ENCODE measurements at places on chromosomes 3 and 15. TPM values are rescaled to one million over a fixed set of nuclear protein-coding genes. Genes with fewer than 3 reads are reported as not detected.

- no peak for DNase-seq
- H3K4me3 ChIP-seq = no peak overlapping the region
- H3K4me1 ChIP-seq = peaks cover 33% of the 10 kb centered on the region
- H3K36me3 ChIP-seq = peaks cover 8% of the 10 kb centered on the region
Measured at GRCh38 chr3:45568848-45569762, 25.4 kb upstream of the LIMD1 start.

Gene STXBP5L
- total RNA-seq = not detected

DNA sequence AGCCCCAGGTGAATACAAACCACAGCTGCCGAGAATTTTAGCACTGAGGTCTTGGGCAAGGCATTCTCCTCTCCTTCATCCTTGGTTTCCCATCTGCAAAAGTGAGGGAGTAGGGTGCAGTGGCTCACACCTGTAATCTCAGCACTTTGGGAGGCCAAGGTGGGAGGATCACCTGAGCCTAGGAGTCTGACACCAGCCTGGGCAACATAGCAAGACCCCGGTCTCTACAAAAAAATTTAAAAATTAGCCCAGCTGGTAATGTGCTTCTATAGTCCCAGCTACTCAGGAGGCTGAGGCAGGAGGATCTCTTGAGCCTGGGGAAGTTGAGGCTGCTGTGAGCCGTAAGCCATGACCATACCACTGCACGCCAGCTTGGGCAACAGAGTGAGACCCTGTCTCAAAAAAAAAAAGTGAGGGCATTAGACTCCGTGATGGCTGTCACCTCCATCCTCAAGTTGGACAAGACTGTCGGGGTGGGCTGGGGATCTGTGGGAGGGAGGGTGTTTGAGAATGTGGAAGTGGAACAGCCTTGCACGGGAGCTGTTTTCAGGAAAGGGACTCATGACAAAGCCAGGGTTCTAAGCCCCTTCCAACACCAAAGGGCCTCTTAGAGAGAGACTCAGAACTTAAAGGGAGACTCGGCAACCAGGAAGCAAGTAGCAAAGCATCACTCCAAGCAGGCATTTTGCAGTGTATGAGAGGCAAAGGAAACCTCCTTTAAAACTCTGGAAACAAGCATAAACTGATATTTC, 46.0 kb upstream of the FURIN start:
- no peaks in the 10 kb centered on the region for H3K36me3 ChIP-seq
- H3K27ac ChIP-seq = peak overlapping the region; percentile 68
- DNase-seq = no peak
- H3K4me1 ChIP-seq = peaks cover 26% of the 10 kb centered on the region

DNA sequence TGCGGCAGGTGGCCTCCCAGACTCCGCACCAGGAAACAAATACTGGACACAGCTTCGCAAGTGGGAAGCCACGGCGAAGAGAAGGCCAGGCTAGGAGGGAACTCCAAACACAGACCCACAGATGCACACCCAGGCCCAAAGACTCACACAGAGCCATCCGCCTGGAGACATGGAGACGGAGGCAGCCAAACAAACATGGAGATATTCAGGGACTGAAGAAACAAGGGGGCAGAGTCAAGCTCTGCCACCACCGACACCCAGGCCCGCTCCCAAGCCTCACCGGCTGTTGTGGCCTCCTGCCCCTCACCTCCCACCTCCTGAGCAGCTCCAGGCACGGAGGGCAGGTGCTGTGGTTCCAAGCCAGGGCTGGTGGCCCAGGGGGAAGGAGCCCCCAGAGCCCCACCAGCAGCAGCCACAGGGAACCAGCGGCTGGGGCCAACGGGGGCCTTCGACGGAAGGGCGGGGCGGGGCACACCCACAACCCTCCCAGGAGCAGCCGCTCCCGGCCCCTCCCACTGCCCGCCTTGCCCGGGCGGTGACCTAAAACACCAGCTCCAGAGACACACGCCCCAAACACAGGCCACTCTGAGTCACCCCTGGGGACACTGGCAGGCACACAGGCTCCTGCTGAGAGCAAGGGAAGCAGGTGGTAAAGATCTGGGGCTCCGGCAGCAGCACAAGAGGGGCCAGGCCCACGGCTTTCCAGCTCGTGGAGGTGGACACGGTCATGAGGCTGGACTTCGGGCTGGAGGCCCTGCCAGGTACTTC, 31.9 kb downstream of the TNK2 start:
- DNase-seq = no peak
- no peak overlapping the region for H3K4me3 ChIP-seq
- no peak overlapping the region for H3K27ac ChIP-seq
- no peaks in the 10 kb centered on the region for H3K4me1 ChIP-seq

- peaks cover 5% of the 10 kb centered on the region for H3K27me3 ChIP-seq
- H3K4me3 ChIP-seq = no peak overlapping the region
- H3K27ac ChIP-seq = no peak overlapping the region
Measured at GRCh38 chr3:127679534-127680145, 6.9 kb downstream of the ABTB1 start.

- H3K4me1 ChIP-seq = peaks cover 3% of the 10 kb centered on the region
- H3K27ac ChIP-seq = no peak overlapping the region
- no peak overlapping the region for H3K4me3 ChIP-seq
- H3K36me3 ChIP-seq = peaks cover 5% of the 10 kb centered on the region
- no peak for DNase-seq
- H3K27me3 ChIP-seq = no peaks in the 10 kb centered on the region
Measured at GRCh38 chr3:171354049-171354705, 106.0 kb downstream of the TNIK start.

DNA sequence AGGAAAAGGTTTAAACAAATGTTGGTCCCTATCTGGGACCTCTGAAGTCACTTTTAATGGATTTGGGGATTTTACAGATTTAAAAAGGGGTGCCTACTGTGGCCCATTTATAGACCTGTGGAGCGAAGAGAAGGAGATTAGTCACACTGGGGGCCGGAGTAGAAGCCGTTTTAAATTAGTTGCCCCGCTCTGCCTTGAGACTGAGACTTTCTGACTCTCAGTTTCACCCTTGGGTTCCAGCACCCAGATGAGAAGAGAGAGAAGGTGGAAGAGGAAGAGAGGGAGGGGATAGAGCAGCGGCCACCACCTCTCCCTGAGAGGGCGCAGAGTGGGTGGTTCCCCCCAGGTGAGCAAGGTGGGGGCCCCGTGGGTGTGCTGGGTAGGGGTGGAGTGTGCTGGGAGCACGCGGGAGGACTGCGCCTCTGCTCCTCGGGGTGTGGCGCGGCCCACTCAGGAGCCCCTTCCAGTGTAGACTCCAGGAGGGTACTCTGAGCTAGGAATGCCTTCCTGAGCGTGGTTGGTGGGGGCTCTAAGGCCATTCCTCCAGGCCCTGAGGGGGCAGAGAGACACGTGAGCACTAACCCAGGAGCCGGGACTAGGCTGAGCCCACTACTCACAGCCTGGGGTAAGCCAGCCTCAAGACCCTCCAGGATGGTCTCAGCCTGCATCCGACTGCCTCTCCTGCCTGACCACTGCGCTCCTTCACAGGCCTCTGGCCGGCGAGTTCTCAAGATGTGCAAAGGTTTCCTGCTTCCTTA, 32.6 kb upstream of the RAB6B start:
- H3K36me3 ChIP-seq = no peaks in the 10 kb centered on the region
- H3K4me1 ChIP-seq = peaks cover 5% of the 10 kb centered on the region
- no peak overlapping the region for H3K27ac ChIP-seq
- H3K4me3 ChIP-seq = peak overlapping the region; percentile 63

Gene PAK6
- 1.3 TPM for total RNA-seq

GRCh38 chr3:56970461-56970879, 90.0 kb upstream of the SPATA12 start:
- H3K4me1 ChIP-seq = no peaks in the 10 kb centered on the region
- H3K36me3 ChIP-seq = peaks cover 2% of the 10 kb centered on the region
- peaks cover 2% of the 10 kb centered on the region for H3K27me3 ChIP-seq
- H3K4me3 ChIP-seq = no peak overlapping the region

DNA sequence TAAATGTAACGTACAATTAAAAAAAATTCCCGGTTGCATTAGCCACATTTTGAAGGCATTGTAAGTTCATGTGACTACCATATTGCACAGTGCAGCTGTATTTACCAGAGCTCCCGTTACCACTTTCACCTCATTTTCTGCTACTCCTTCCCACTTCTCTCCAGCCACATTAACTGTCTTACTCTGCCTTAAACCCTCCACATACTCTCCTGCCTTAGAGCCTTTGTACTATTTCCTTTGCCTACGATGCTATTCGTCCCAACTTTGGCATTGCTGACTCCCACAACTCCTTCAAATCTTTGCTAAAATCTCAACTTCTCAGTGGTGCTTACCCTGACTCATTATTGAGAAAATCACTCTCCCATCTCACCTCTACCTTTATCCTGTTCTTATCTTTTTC, 115.2 kb downstream of the CADM2 start:
- no peak overlapping the region for H3K27ac ChIP-seq
- no peak overlapping the region for H3K4me3 ChIP-seq
- DNase-seq = no peak
- H3K36me3 ChIP-seq = no peaks in the 10 kb centered on the region
- no peaks in the 10 kb centered on the region for H3K27me3 ChIP-seq

Gene SOX14
- not detected for total RNA-seq

- DNase-seq = no peak
- no peak overlapping the region for H3K27ac ChIP-seq
- no peak overlapping the region for H3K4me3 ChIP-seq
- H3K4me1 ChIP-seq = peaks cover 18% of the 10 kb centered on the region
- H3K27me3 ChIP-seq = no peaks in the 10 kb centered on the region
Measured at GRCh38 chr3:125512135-125512920, 7.7 kb downstream of the SNX4 start.

DNA sequence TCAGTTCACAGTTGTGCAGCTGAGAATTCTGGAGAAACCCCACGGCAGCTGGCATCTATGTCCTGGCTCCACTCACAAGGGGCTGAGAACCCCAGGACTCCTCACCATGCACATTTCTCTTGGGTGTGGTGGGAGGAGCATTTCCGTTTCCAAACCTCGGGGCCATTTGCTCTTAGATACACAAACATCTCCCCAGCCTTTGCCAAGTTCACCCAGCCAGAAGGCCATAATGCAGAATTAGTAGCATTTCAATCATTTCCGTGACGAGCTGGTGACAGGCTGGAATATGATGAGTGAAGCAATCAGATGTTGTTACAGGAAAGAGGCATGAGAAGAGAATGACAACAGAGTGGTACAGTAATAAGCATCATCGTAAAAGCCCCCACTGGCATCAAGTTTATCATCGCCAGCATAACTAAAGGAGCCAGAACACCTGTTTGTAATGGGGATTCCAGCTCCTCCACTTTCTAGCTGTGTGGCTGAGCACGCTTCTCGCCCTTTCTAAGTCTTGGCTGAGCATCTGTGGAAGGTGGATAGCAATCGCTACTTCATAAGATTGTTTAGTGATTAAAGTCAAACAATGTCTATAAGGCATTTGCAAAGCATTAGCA, 82.0 kb downstream of the LIPC start:
- DNase-seq = no peak
- H3K4me1 ChIP-seq = peaks cover 42% of the 10 kb centered on the region
- peaks cover 23% of the 10 kb centered on the region for H3K36me3 ChIP-seq
- no peaks in the 10 kb centered on the region for H3K27me3 ChIP-seq
- no peak overlapping the region for H3K27ac ChIP-seq

Gene SLC22A13
- 0.57 TPM for total RNA-seq

DNA sequence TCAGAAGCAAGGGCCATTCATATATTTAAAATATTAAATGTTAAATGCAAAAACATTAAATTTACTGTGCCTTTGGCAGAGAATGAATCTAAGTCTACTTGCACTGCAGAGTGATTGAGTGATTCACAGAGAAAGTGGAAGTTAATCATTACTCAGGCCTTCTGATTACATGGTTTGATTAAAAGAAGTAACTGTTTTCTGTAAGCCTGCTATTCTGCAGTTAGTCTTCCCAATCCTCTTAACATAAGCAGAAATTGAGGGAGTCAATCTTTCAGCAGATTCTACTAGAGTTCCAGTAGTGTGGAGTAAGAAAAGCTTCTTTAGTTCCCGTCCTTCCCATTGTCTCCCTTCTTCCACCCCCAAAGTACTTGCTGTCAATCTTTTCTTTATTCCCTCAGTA, 1.5 kb downstream of the NLGN1 start:
- peaks cover 19% of the 10 kb centered on the region for H3K4me1 ChIP-seq
- no peak for DNase-seq
- no peak overlapping the region for H3K27ac ChIP-seq
- H3K36me3 ChIP-seq = peaks cover 2% of the 10 kb centered on the region

DNA sequence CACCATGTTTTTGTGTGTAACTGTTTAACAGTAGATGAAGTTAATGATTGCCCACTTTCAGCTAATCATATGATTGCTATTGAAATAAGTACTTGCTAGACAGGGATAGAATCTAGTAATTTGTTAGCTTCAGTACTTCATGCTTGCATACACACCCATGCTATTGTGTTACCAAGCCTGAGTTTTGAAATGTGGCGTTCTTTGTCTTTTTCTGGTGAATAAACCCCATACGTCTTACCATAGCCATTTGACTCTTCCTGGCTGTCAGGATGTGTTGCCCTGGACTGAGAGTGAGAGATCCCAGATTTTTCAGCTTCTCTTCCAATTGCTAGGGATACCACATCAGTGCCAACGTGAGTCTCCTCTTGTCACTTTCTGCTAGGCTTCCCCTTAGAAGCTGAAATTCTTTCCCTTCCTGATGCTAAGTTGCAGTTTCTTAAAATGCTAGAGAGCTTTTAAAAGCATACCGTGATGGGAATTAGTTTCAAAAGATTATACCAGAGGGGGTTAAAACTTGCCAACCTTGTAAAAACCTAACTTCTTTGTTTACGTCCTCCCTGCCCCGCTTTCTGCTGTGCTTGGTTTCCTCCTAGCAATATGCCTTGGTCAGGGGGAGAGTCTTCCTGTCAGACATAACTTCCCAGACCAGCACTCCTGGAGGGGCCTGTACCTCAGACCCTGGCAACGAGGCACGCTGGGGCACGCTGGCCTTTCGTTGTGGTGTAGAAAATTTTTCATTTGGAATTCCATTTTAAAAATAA, 62.9 kb upstream of the ULK4 start:
- H3K27ac ChIP-seq = no peak overlapping the region
- H3K4me3 ChIP-seq = no peak overlapping the region
- DNase-seq = no peak
- H3K27me3 ChIP-seq = no peaks in the 10 kb centered on the region

DNA sequence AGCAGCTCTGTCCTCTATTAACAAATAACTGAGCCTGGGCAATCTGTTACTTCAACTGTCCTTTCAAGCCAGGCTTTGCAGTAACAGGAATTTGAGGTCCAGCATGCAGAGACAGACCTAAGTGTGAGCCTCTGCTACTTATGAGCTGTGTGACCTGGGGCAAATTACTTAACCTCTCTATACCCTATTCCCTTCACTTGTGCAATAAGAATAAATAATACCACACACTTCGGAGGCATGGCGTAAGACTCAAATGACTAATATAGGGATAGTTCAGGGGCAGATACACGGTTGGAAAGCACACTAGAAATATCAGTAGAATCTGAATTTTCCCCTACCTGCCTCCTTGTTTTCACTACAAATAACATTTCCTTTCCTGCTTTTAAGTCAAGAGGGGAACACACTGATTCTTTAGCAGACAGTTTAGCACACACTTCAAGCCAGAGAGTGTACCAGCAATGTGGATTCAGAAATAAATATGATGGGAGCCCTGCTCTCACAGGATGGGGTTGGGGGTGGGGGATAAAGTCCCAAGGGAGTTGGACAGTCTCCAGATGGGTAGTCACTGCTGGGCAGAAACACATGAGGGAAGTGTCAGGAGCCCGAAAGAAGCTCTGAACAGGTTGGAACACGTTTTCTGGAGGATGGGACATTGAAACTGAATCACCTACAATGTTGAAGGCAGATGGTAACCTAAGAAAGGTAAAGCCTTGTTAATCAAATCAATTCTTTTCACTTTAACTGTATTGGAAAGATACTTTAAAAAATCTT, 61.8 kb upstream of the RBP1 start:
- H3K27me3 ChIP-seq = peaks cover 2% of the 10 kb centered on the region
- no peak overlapping the region for H3K4me3 ChIP-seq
- H3K4me1 ChIP-seq = no peaks in the 10 kb centered on the region
- no peak overlapping the region for H3K27ac ChIP-seq
- no peaks in the 10 kb centered on the region for H3K36me3 ChIP-seq

Gene LXN
- 7.7 TPM for total RNA-seq

Gene VGLL3
- total RNA-seq = not detected

Gene TICRR
- 18.6 TPM for total RNA-seq

Gene OXTR
- total RNA-seq = 0.42 TPM

All from activated naive CD8-positive, alpha-beta T cell treated with anti-CD3 and anti-CD28 coated beads, Interleukin-2, amount 10 ng/mL, durations not matched to agents 7 days and 5 days (primary cell).